Peyer's patch (tissue), 4 donors: ENCODE measurements at places on chromosomes 5 and 9. TPM values are rescaled to one million over a fixed set of nuclear protein-coding genes. Genes with fewer than 3 reads are reported as not detected.

- no peak for DNase-seq
Observed at GRCh38 chr5:62385816-62386400, 17.8 kb downstream of the DIMT1 start.

The SCAI gene
- total RNA-seq, result 32.2 TPM

GRCh38 chr9:72065076-72065475 lies 4.7 kb upstream of the C9orf57 start:
- DNase-seq, result no peak

The FBP1 gene
- 454 TPM for total RNA-seq

The PDE8B gene
- total RNA-seq, result 0.94 TPM

DNA sequence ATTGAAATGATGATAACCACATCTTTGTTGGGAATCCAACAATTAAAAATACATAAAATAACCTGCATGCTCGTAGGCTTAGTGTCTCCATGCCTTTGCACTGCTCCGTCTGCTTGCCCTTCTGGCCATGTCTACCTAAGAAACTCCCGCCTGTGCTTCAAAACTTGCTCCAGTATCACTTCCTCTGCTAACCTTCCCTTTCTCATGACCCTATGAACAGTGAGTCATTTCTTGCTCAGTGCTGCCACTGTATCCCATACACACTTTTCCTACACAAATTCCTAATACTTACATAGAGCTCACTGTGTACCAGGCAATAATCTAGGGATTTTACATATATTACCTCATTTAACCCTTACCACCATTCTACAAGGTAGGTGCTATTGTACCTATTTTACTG lies 33.5 kb downstream of the TMEM245 start:
- no peak for DNase-seq

GRCh38 chr5:127851964-127852363 lies 148.8 kb downstream of the CCDC192 start:
- no peak for DNase-seq

GRCh38 chr5:7094626-7095025 lies 301.3 kb upstream of the ADCY2 start:
- DNase-seq, result no peak

DNA sequence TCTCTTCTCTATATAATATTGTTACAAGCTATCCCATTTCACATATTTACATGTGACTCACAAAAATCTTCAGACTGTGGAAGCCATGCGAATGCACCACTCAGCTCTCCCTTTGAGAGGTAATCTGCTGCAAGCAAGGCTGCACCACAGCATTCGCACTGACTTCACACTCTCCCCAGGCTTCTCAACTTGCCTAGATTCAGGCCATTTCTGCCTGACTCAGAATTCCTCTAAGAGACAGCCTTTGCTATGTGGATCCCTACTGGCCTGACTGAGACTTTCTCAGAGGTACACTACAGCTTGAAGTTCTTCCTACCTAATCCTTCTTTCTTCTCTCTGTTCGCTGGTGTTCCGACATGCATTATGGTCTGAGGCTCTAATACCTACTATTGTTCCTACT lies 21.1 kb upstream of the DMRTA1 start:
- DNase-seq, result no peak

- no peak for DNase-seq
Observed at GRCh38 chr5:115363879-115364278, 67.4 kb upstream of the CCDC112 start.

The SLC46A2 gene
- not detected for total RNA-seq

- DNase-seq, result no peak
Observed at GRCh38 chr9:14749741-14750211, 27.2 kb upstream of the CER1 start.

GRCh38 chr9:21028466-21028865 lies 3.0 kb downstream of the HACD4 start:
- no peak for DNase-seq

The FAM78A gene
- 3.2 TPM for total RNA-seq

GRCh38 chr5:160375701-160376100 lies 5.3 kb upstream of the C1QTNF2 start:
- no peak for DNase-seq

GRCh38 chr5:80654391-80655230 lies at the start of the genes DHFR and MSH3:
TSS of gene DHFR (minus strand) at chr5:80654983. CDS start at chr5:80654489, 494 bp downstream.
TSS of gene MSH3 (plus strand) at chr5:80654652. CDS start at chr5:80654728, 76 bp downstream.
- peak; percentile 86 for DNase-seq

- DNase-seq, result no peak
Observed at GRCh38 chr5:180112181-180112861, 40.8 kb upstream of the RNF130 start.

GRCh38 chr9:94182532-94182931 lies 76.6 kb upstream of the ZNF169 start:
- no peak for DNase-seq

- DNase-seq, result no peak
Observed at GRCh38 chr5:66812291-66812690, 216.1 kb downstream of the MAST4 start.

The ITK gene
- total RNA-seq, result 6.7 TPM

GRCh38 chr9:134322781-134323241 lies 3.4 kb upstream of the RXRA start:
- DNase-seq, result no peak

GRCh38 chr5:77133061-77133758 lies 46.1 kb upstream of the ZBED3 start:
- no peak for DNase-seq

GRCh38 chr5:116088062-116088461 lies 3.2 kb downstream of the COMMD10 start:
- no peak for DNase-seq

- no peak for DNase-seq
Observed at GRCh38 chr9:6562871-6563430, 82.6 kb downstream of the GLDC start.

DNA sequence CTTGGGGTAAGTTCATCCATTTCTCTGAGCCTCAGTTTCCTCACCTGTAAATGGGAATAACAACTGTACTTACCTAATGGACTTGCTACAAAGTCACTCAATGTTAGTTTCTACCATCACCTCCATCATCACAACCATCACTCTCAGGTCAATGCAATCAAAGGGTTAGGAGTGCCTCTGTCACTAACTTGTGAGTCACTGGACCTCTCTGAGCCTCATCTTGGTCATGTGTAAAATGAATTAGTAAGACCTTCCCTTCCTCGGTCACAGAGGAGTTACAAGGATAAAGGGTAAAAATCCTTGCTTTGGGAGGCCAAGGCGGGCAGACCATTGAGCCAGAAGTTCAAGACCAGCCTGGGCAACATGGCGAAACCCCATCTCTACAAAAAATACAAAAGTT lies 12.8 kb downstream of the FABP6 start:
- DNase-seq, result no peak
